ENCODE measurements at places on chromosomes 12 and 14.
A peak's percentile ranks its signal among the peaks of the same experiment; 100 is the strongest.

DNA sequence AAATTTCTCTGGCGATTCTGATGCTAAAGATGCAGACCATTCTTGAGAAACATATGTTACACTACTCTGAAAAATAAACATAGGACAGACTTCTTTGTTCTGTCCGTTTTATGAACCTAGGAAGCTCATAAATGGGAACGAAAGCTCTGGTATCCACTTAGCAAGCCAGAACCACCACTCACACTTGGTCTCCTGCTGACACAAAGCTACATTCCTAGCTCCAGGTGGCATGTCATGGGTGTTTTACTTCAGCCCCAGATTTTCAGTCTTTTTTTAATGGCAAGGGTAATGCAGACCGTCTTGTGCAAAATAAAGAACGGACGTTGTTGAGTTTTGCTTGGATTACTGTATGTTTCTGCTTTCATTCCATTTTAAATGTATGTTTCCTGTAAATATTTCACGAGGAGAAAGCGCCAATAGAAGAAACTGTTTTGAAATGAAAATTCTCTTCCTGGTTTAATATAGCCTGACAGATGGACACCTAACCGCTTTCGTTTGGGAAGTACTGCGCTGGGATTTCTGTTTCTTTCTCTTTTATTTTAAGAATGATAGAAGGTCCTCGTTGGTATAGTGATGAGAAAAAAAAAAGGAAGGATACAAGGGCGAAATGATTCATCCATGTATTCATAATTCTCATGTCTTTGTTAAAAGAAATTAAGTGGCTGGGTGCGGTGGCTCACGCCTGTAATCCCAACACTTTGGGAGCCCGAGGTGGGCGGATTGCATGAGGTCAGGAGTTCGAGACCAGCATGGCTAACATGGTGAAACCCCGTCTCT lies 871 bp upstream of the COQ5 start:
- no peak for DNase-seq

- no peak for DNase-seq
These were observed 350.4 kb downstream of the BMP4 start for GRCh38 chr14:53606203-53606602.

DNA sequence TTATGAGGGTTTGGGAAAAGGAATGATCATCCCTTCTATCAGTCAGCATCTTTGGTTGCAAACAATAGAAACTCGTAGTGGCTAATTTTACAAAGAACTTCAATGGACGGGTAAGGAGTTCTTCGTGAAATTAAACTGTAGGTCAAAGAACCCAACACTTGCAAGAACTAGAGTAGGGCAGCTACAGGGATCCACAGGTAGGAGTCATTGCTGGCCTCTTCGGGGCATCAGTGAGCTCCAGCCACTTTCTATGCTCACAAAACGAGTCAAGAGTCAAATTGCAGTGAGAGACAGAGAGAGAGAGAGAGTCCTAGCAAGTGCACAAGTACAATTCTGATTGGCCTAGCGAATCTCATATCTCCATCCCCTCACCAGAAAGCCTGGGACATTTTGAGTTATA lies 29.9 kb upstream of the OTX2 start:
- no peak for DNase-seq

DNA sequence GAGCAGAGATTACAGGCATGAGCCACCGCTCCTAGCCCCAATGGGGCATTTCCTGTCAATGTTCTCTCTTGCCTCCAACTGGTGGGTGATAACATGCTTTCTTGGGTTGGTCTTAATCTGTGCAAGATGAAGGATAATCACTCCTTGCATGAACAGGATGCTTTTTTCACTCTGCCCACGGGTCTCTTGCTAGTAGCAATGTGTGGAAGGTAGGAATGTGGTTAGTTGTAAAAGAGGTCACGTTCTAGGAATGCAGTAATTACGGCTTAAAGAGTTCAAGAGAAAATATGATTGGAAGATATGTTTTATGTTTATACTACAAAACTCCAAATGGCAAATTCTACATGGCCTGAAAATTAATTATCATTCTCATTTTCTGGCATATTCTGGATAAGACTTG lies 10.5 kb downstream of the RNASE10 start:
- no peak for DNase-seq

GRCh38 chr12:89344043-89344861 lies 8.0 kb downstream of the DUSP6 start:
- no peak for DNase-seq

- no peak for DNase-seq
These were observed 61.1 kb downstream of the PITPNM2 start for GRCh38 chr12:123089631-123090353.

GRCh38 chr12:22938323-22938722 lies 313.4 kb downstream of the ETNK1 start:
- DNase-seq: no peak

DNA sequence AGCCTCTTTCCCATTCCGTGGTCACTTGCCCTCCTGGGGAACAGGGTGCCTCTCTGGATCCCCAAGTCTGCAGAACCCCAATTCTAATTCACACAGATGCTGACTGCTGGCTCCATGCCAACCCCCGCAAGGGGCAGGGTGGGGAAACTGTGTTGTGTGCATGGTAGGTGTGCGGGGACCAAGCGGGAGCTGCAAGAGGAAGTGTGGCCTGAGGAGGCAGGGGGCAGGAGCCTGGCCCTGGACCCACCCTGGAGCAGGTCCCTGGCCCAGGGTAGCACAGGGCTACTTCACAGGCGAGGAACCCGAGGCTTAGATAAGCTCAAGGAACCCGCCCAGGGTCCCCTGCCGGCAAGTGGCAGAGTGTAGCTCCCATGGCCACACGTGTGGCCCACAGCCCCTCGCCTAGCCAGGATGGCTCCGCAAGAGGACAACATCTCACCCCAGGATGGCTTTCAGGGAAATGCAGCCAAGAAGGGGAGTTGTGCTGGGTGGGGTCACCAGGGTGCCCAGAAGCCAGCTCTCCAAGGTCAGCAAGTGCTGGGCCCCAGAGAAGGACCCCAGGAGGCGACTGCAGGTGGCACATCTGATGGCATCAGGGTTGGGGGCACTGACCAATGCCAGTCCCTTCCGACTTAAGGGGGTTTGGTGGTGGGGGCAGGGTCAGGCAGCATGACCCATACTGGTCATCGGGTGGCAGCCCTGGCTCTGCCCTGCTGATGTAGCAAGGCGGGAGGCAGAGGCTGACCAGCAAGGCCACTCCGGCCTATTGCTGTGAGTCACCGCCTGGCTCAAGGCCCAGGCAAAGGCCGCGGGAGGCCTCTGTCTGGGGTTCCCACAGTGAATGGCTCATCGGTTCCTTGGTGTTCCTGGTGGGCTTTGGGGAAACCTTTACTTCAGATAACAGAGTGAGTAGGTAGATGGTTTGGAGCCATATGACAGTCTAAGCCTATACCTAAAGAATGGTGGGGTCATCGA lies 37.3 kb upstream of the EML1 start:
- no peak for DNase-seq

DNA sequence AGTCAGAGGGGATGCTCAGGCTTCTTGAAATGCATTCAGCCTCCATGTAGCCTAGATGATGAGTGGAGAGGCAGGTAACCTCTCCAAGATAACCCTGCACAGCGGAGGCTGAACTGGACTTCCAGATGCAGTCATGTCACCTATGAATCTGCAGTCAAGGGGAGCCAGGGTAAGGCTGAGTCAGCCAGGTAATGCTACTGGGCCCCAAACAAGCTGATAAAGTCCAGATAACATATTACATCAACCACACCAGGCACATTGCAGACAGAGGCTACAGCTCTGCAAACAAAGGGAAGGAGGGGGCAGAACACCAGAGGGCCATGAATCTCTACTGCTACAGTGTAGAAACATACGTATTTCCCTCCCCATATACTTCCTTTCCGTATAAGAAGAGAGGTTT lies 14.0 kb downstream of the RNASE9 start:
- no peak for DNase-seq

- no peak for DNase-seq
These were observed 200.2 kb downstream of the TRHDE start for GRCh38 chr12:72472350-72472749.

DNA sequence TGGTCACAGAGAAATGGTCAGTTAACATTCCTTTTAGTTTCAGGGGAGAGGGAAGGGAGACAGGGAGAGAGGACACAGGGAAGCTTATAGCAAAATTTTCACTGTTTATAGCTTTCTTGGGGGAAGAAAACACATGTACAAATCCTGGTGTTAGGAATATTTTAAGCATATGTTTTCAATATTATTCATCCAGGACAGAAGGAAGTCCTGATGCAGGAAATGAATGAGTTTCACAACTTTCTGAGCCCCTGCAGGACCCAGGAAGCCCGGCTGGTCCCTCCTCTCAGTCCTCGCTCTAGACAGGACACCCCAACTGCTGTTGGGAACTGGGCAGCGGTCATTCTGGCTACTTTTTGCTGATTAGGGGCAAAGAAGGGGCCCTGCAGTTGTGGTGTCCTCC lies 71.1 kb upstream of the ZDHHC17 start:
- no peak for DNase-seq

DNA sequence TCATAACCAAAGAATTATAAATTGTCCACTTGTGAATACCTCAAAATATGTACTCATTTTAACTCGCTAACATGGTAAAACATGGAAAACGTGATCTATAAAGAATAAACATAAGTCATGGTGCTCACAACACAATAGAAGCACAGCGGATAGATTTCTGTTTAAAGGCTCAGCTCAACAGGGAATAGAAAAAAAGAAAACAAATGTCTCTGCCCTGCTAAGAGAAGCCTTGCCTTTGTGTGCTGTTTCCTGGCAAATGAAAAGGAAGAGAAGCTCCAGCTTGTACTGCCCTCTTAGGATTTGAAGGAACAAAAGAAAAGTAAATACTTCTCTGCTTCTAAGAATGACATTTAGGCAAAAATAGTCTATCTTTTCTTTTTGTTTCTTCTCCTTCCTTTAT lies 121.0 kb upstream of the KRR1 start:
- no peak for DNase-seq

- no peak for DNase-seq
These were observed 93.1 kb upstream of the EVL start for GRCh38 chr14:99971941-99972747.

GRCh38 chr12:9651265-9651729 lies 18.2 kb upstream of the CLEC2D start:
- DNase-seq: no peak

DNA sequence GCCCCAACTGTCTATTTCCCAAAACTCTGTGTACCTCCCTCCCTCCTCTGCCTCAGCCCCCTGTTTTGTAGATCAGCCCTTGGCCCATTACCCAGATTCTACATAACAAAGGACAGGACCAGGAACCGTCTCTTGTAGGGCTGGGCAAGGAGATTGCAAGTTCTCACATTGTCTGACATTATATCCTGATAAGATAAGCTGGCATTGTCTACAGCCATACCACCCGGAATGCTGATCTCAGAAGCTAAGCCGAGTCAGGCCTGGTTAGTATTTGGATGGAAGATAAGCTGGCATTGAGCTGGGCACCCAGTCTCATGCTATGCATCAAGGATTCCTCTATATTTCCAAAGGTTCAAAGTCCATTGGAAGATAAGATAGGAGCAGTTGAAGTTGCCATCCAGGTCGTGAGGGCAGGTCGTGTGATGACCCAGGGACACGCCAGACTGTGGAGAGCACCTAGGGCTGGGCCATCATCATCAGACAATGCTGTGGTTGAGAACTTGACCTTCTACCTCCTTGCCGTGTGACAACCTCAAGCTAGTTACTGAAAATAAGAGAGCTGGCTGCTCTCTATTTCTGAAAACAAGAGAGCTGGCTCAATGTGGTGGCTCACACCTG lies 29.5 kb downstream of the PHETA1 start:
- no peak for DNase-seq

DNA sequence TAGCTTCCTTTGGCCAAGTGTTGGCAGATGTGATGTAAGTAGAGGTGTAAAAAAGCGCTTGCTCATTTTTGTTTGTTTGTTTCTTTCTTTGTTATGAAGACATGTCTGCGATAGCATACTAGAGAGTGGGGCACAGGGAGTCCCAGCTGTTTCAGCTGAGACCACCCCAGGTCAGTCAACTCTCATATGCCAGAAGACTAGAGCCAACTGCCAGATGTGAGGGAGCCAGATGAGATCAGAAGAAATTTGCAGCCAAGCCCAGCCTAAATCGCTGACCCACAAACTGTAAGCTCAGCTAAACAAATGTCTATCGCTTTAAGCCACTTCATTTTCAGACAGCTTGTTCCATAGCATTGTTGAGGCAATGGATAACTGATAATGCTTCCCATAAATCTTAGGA lies 397.1 kb downstream of the APAF1 start:
- DNase-seq: no peak

DNA sequence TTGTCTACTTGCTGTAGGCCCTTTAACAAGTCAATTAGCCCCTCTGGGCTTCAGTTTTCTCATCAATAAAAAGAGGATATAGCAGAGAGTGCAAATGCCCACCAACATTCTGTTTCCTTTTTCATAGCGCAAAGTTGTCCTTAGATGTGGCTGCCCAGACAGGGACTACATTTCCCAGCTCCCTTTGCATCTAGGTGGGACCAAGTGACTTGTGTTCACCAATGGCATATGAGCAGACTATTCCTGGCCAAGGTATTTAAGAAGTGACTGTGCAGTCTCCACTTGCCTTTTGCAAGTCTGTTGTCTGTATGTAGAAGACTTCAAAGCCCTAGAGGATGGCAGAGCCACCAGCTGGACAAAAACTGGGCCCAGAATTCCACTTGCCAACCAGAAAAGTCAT lies 59.7 kb downstream of the DAO start:
- peak; percentile 16 for DNase-seq

- DNase-seq: no peak
These were observed 1.7 kb upstream of the CFAP251 start for GRCh38 chr12:121916719-121917118.

DNA sequence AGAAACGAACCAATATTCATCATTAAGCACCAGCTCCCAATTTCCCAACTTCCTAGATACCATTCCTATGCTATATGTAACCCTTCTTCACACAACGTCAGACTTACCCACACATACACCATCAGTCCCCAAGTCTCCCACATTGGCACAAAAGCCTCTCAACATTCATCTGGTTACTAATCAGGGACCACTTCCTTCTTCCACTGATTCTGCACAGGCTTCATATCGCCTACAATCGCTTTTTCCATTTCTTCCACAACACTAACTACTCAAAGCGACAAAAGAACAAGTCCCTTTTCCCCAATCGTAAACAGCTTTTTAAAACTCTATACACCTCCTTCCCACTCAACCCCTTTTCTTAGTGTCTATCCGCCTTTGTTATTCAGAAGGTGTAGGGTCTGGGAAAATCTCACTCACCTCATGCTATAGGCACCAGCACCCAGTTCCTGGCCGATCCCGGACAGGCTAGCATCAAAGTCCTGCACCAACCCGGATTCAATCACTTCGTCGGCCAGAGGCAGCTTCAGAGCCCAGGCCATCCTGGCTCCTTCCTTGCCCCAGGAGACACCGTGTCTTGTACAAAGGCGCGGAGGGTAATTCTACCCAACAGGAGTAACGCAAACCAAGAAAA lies 936 bp downstream of the TFCP2 start:
- DNase-seq: no peak

- no peak for DNase-seq
These were observed 153.0 kb upstream of the DIO3 start for GRCh38 chr14:101408077-101408831.

- DNase-seq: no peak
These were observed 180.6 kb upstream of the NUDT4 start for GRCh38 chr12:93197067-93197593.

DNA sequence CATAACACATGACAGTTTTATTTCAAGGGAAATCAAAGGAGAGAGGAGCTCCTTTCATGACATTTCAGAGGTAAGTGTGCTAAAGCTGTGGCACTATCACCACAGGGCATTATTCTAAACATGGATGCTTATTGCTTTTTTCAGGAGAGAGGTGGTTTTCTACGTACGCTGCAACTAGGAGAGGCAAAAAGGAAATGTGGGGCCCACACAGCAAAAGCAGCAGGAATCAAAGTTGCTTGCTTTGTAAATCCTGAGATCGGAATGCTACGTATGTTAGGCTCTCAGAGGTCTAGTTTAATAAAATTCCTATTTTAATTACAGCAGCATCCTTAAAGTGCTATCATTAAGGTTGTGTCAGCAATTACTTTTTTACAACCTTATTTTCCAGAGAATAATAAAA lies 55.0 kb upstream of the GRIP1 start:
- DNase-seq: peak; percentile 9

Measured in iPS DF 6.9 (cell line).